ENCODE measurements at places on chromosomes 11 and 22.

DNA sequence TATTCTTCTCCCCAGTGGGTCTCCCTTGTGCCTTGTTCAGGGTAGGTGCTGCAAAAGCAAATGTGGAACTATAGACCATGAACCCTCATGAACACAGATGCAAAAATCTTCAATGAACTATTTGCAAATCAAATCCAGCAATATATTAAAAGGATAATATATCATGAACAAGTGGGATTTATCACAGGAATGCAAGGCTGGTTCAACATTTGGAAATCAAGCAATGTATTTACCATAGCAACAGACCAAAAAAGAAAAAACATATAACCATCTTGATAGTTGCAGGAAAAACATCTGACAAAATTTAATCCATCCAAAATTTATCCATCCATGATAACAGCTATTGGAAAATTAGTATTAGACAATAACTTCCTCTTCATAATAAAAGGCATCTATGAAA, 11.4 kb upstream of the OSBPL5 start:
- DNase-seq, result no peak

- DNase-seq, result no peak
Measured at GRCh38 chr11:12756454-12756806, 82.2 kb downstream of the TEAD1 start.

DNA sequence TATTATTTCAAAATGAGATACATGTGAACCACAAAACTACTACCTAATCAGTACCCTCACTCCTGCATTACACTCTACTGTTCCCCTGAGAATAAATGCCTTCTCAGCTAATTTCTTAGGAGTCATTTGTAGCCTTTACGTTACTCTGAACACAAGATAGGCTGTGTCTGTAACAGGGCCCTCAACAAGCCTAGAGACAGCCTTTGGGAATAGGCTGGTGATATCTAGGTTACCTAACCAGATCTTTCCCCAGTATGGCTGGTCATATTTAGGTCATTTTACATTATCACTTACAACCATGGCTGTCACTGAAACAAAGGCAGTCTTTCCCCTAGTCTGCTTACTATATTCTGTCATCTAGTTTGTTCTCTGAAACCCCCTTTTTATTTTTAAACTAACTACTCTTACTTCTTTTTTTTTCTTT, 14.2 kb downstream of the ATM start:
- no peak for DNase-seq

GRCh38 chr11:117915672-117916235, 13.4 kb downstream of the TMPRSS13 start:
- no peak for DNase-seq

DNA sequence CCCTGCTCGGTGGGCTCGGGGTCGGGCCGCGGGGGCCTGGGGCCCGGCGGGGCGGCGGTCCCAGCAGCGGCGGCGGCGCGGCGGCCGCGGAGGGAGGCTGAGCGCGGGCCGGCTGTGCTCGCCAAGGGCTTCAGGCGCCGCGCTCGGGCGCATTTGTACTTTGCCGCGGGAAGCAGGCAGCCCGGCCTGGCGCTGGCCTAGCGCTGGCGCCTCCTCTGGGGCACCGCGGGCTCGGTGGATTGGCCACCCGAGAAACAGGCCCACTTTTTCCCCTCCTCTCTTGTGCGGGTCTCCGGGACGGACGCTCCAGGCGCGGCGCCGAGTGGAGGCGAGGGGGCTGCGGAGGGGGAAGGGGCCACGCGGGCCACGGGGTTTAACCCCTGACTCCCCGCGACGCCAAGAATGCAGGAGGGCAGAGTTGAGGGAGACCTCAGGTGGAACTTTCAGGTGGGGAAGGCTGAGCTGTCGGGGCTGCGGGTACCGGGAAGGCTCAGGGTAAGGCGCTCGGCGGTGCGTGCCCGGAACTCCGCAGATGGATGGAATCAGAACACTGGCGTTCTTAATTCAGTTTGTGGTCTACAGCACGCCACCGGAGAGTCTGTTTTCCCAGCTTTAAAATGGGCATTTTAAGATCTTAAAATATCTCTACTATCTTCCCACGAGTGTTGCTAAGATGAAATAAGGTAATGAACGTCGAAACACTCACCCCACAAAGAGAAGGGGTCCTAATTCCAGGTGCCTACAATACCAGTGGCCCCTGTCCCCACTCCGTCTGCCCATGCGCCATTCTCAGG, at the start of gene CHRDL2:
CHRDL2 (minus strand) TSS at position 126 of the 794 bp plus-strand sequence. CDS start 538 bp downstream, outside the sequence.
- DNase-seq, result no peak

Measured in AG04450 (cell line).